Omental fat pad (tissue), 4 donors: ENCODE measurements at places on chromosomes 5 and 9. TPM values are rescaled to one million over a fixed set of nuclear protein-coding genes. Genes with fewer than 3 reads are reported as not detected.

- no peak for DNase-seq
These were observed 586.0 kb downstream of the CCDC171 start for GRCh38 chr9:16138561-16139491.

GRCh38 chr9:109948453-109948852 lies 168.5 kb downstream of the PALM2AKAP2 start:
- no peak for DNase-seq

- DNase-seq = no peak
These were observed 31.5 kb upstream of the ADRB2 start for GRCh38 chr5:148794729-148795561.

Gene PGM5
- 63.7 TPM for total RNA-seq

Gene GALNT12
- 4.4 TPM for total RNA-seq
